AG09309 (cell line): ENCODE measurements at places on chromosomes 4 and X.

DNA sequence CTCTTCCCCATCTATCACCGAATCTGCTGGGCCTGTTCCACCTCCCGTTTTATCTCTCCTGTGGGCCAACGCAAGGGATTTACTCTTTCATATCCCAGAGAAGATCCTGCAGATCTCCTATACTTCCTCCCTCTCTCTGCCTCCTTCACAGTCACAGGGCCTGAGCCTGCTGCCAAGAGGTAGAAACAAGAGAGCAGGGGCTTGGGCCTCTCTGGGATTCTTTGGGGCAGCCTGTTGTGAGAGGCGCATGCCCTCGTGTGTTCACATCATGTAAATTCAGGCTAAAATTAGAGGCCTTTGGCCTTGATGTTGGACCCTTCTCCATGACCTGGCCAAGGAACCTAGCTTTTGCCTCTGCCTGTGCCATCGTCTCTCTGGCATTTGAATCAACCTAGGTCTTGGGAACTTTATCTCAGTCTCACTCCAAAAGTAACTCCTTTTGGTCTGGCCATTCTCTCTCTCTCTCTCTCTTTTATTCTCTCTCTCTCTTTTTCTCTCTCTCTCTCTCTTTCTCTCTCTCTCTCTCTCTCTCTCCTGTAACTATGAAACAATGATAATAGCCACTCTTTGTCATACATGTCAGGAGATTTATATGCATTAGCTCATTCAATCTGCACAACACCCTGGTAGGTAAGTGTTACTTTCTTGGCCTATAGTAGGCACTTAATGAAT lies 20.0 kb upstream of the EFNB1 start:
- DNase-seq: no peak

GRCh38 chr4:173585876-173586572 lies 56.0 kb upstream of the HAND2 start:
- no peak for DNase-seq

- DNase-seq: no peak
Measured at GRCh38 chrX:29478336-29479069, 736.9 kb upstream of the MAGEB2 start.

- no peak for DNase-seq
Measured at GRCh38 chr4:168588916-168589531, 92.2 kb downstream of the PALLD start.

DNA sequence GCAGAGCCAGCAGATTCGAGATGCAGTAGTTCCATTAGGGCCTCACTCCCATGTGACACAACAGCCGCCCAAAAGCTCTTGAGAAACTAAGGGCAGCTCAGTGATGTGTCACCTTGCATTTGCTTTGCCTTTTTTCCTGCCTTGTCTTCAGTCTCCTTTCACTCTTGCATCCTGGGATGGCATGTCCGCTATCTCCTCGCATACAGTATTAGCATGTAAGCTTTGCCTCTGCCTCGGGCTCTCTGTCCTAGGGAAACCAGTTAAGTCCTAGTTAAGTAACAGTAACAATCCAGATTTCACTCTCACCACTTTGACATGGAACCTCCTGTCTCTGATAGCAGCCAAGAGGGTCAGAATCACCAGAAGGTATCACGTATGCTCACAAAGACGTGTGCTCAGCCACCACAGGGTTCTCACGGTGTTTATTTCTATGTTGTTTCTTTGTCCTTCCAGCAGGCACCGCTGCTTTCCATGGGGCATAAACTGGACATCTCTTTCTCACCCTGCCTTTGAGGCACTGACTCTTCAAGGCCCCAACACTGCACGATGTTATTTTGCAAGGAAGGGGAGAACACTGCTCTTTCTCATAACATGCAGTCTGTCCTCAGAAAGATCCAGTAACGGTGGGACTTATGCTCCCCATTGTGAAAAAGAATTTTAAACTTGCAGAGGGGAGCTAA lies 26.7 kb upstream of the SORBS2 start:
- no peak for DNase-seq

DNA sequence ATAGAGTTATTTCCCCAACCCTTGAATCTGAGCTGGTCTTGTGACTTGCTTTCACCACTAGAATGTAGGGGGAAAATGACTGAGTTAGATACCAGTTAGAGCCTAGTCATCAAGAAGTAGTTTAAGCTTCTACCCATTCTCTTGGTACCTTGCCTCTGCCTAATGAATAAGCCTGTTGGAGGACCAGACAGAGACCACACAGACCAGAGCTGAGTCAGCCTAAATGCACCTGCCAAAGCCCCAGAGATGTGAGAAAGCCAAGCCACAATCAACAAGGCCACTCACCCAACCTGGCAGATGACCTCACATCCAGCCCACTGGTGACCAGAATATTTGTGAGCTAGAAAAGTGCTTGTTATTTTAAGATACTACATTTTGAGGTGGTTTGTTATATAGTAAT lies 85.2 kb upstream of the DCLK2 start:
- no peak for DNase-seq

DNA sequence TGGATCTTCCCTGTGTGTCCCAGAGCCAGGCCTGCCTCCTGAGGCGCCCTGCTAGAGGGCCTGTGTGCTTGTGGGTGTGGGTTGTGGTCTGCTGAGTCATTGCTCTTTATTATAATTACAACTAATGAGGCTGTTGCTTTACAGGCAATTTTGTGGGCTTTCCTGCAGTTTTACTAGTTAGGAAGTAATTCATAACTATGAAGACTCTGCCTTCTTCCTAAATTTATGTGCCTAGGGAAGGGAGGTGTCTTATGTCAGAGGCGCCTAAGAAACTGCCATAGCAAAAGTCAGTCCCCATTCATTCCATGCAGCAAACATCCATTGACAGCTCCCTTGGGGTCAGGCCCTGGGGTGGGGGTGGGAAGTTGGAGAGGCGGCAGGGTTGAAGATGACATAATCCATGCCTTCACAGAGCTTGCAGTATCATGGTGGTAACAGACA lies 359.2 kb downstream of the IDS start:
- no peak for DNase-seq

- DNase-seq: no peak
Measured at GRCh38 chr4:155891058-155891457, 12.4 kb upstream of the TDO2 start.

GRCh38 chr4:6873792-6874461 lies 35.7 kb upstream of the TBC1D14 start:
- no peak for DNase-seq

DNA sequence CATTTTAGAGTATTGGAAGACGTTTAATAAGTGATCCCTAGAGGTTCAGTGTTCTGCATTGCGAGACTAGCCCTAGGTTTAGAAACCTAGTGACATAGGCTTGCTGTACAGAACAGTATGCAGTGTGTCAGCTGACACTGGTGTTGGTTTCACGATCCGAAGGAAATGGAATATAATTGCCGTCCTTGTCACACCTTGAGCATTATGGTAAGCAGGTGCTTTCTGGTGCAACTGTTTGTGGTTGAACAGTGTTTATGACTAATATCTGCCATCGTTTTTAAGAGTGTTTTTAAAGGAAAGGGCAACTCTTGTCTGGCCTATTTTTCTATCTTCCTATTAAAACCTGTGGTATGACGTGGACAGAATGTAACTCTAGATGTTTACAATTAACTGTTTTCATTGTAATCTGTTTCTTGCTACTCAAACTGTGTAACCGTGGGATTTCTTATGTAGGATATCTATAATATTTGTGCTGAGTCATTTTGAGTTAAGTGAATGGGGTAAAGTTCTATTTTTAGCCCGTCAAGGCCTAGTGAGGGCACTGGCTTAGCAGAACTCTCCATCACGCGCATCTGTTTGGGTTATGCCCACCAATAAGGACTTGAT lies 53.8 kb upstream of the TBC1D14 start:
- peak; percentile 44 for DNase-seq

DNA sequence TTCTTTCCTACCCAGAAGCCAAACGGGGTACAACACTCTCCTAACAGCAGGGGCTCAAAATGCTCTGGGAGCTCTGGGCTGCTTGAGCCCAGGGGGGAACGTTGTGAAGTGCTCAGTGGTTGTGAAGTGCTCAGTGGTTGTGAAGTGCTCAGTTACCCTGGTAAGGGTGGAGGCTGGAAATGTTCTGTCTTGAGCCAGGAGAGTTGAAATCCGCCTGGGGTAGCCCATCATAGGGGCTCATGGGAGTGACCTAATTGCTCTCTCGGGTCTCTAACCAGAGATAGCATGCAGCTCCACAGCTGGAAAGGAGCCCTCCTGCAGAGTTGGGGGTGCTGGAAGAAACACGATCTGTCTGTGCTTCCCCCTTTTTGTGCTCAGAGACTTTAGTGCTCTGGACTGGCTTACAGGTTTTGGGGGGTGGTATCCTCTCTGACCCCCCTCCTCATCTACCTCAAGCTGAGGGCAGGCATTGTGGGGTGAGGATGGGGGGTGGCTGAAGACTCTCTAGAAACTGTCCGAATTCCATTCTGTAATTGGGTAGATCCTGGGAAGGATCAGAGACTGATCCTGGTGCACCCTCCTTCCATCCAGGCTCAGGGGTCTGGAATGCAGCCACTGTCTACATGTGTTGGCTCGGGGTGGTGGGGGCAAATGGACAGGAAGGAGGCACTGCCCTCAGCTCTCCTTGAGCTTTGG lies 2.7 kb downstream of the EFNB1 start:
- no peak for DNase-seq

GRCh38 chrX:16140448-16140847 lies 17.1 kb downstream of the GRPR start:
- no peak for DNase-seq

DNA sequence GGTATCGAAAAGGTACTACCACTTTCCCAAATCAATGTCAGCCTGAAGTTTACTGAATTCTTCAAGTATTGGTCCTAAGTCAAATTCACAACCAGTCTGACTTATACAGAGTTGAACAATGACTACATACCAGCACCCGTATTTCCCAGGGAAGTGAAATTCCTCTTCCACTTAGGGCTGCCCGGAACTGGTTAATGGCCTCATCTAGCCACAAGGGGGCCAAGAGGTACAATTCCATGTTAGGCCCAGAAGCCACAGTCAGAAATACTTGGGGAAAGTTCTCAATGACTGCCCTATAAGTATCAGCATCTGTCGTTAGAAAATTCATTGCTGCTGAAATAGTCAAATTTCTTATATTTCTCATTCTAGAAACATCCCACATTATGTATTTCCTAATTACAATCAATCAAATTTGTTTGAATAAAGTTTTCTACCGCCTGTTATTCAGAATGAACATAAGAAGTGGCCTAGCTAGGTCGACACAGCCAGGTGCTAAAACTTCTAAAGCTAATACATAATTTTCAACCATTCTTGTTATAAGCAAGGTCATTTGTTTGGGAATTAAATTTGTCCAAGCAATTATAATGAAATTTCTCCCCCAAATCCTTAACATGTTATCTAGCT lies 5.6 kb upstream of the PCDH7 start:
- no peak for DNase-seq

DNA sequence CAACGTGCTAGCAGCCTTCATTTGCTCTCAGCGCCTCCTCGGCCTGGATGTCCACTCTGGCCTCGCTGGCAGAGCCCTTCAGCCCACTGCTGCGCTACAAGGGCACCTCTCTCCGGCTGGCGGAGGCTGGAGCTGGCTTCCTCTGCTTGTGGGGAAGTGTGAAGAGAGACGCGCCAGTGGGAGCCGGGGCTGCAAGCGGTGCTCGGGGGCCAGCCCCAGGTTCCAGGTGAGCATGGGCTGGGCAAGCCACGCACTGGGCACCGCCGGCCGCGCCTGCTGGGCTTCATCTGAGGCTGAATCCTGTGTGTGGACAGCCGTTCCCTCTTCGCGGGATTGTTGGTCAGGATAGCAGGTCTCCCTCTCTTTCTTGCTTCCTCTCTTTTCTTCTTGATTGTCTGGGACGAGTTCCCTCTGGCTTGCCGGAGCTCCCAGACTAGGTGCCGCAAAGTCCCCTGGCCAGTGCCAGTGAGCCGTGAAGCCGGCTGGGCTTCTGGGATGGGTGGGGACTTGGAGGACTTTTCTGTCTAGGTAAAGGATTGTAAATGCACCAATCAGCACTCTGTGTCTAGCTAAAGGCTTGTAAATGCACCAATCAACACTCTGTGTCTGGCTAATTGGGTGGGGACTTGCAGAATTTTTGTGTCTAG lies 165.0 kb downstream of the HEPH start:
- DNase-seq: no peak

- DNase-seq: no peak
Measured at GRCh38 chrX:3046253-3047240, 5.3 kb downstream of the ARSF start.

DNA sequence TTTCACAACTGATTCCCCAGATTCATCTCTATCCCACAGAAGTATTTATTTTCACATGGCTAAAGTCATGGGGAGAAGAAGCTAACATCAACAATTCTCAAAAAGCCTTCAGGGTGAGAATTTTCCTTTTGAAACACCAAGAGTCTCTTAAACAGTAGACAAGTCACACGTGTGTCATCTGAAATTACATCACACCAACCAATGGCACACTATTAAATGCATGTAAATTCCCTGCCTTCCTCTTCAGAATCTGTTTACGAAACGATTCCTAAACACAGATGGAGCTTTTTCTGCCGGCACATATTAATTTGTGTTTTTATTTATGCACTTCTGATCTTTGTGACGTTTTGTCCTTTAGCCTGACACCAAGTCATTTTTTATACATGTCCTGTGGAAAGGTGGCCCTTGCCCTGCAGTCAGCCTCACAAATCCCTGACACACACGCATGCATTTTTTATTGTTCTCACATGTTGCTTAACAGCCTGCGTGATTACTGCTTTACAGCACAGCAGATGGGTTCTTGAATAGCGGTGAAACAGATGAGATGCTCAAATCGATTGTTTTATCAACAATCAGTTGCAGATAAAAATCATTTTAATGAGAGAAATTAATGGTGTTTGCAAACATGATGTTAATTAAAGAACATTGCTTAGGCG lies 735.9 kb upstream of the TENM3 start:
- DNase-seq: no peak

- no peak for DNase-seq
Measured at GRCh38 chrX:118596390-118596789, 100.8 kb downstream of the DOCK11 start.

DNA sequence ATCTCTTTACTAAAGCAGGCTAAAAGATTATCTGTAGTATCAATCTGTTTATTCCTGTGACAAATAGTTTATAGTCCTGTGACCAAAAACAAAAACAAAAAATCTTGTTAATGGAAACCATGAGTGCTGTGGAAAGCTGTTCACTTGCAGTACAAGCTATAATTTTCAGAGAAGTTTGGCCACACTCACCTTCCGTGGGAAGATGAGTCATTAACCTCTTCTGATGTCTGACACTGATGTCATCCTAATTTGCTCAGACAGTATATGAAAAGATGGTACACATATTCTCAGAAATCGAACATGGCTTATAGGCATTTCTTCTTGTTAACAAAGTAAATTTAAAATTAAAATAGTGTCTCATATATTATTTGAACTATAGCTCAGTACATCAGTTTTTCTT lies 19.9 kb upstream of the ENPP6 start:
- DNase-seq: no peak

GRCh38 chrX:47973235-47973634 lies 30.6 kb downstream of the ZNF182 start:
- DNase-seq: no peak

DNA sequence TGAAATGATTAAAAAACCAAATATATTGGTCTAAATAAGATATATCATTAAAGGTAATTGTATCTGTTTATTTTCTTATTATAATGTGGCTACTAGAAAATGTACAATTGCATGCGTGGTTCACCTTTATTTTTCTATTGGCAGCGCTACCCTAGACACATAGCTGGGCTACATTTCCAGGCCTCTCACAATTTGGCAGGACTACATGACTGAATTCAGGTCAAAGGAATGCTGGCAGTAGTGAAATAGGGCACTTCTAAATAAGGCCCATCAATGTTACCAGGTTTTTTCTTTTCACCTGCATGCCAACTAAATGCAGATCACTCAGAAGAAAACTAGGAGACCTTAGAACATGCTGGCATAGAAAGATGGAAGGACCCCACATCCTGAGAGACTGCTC lies 1072.9 kb upstream of the SLIT2 start:
- DNase-seq: no peak

- peak; percentile 7 for DNase-seq
Measured at GRCh38 chr4:184171011-184171410, 46.7 kb downstream of the ENPP6 start.
